ENCODE measurements at places on chromosomes 4 and X.

- DNase-seq = no peak
Observed at GRCh38 chr4:94341481-94342370, 910 bp downstream of the HPGDS start.

DNA sequence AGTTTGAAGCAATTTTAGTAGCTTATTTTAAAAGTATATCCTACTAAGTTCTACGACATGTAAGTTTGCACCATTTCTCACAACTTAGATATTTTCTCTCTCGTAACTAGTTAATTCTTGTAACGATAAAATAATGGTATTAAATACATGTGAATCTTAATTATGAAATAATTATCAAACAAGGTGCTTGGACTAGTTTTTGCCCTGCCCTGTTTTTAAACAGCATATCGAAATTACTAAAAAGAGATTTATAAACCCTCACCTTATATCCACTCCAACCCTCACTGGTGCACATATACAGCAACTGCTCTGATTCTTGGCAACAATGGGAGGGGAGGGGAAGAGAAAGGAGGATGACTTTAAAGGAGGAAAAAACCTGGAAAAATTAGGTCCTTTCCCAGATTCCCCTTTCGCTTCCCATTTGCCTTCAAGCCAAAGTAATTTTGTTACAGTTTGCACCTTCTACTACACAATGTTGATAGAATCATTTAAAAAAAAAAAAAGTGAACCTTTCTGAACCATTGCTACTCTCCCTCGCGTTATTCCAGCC lies 820 bp upstream of the MAB21L2 start:
- DNase-seq = no peak

DNA sequence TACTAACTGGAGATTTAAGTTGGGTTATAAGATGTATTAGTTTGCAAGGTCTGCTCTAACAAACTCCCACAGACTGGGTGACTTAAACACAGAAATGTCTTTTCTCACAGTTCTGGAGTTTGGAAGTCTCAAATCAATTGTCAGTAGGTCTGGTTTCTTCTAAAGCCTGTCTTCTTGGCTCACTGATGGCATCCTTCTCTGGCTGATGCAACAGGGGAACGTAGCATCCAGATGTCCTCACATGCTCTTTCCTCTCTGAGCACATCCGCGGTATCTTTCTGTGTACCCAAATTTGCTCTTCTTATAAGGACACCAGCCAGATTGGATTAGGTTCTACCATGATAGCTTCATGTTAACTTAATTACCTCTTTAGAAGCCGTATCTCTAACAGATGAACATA lies 63.2 kb upstream of the BMP3 start:
- no peak for DNase-seq

DNA sequence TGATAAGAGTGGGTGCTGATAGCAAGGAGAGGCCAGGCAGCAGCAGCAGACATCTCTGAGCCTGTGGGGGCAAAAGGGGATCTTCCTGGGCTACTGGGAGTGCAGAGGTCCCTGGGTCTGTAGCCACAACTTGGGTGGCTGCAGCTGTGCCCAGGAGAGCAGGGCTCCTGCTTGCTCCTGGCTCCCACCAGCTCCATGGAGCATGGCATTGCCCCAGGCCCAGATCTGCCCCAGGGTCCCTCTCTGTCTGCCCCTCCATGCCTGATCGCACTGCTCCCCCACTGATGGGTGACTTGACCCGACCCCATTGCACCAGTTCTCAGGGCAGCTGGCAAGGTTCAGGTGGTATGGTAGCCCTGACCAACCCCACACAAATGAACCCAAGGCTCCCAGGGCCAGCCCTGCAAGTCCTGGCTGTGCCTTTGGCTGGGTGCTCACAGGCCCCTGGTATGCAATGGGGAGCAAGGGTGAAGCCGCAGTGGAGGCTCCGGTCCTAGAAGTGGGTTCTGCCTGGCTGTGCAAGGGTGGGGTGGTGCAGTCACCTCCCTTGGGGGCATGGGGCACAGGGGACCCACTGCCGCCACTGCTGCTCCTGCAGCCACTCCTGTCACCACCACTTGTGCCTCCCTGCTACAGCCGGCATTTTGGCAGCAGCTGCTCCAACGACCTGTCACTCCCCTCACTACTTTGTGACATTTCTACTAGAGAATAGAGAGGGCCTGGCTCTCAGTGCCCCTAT lies 184.9 kb downstream of the NPFFR2 start:
- no peak for DNase-seq

GRCh38 chr4:11079171-11079570 lies 349.5 kb downstream of the HS3ST1 start:
- DNase-seq = no peak

DNA sequence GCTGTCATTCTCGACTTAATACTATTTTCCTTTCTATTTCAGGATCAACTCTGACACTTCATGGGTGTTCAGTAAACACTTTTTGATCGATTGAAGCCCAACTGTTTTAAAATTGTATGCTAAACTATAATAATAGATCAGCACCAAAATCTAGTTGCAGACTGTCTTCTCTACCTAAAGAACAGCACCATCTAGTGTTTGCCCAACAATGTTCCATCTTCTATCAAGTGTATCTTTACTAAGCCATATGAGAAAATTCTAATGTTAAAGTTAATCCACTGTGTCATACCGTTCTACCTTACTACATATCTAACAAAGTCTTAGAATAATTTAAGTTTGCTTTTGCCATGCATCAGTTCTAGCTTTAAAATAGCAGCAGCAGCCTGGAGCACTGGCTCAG lies 113.0 kb upstream of the PRDX4 start:
- DNase-seq = no peak

- no peak for DNase-seq
Observed at GRCh38 chrX:48505481-48505880, 3.3 kb upstream of the PORCN start.

- no peak for DNase-seq
Observed at GRCh38 chr4:288891-289290, 16.4 kb downstream of the ZNF732 start.

DNA sequence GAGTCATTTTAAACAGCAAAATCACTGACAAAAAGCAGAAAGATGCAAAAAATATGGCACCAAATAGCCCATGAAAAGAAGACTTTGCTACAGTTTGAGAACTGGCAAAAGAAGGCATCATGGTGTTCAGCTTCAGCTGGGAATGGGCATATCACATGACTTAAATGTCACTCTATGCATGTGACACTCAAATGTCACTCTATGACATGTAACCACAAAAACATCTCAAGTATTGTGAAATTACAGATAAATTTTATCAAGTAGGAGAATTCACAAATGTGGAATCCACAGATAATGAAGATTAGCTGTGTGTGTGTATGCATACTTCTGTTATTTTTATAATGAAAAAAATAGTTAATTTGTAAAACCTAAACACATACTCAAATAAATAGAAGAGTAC lies 81.9 kb downstream of the ATP10D start:
- DNase-seq = no peak

- DNase-seq = no peak
Observed at GRCh38 chrX:6383917-6384316, 151.0 kb downstream of the VCX3A start.

GRCh38 chrX:79366556-79366872 lies 620 bp downstream of the ITM2A start:
- DNase-seq = no peak

GRCh38 chr4:95215991-95216605 lies 332.7 kb downstream of the UNC5C start:
- DNase-seq = no peak

DNA sequence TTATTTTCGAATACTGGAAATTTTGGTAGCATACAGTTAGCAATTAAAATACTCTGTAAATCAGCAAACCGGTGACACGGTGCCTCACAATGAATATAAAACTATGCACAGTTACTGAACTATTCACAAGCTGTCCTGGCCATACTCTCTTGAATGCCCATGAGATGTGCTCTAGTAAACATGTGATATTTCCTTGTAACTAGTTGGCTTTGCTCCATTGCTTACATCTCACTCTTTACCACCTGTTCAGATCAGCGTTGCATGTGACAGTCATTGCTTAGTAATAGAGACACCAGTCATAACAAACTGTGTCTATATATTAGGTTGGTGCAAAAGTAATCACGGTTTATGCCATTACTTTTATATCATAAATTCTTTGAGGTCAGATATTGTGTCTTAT lies 897.9 kb upstream of the FTHL17 start:
- DNase-seq = no peak

- DNase-seq = no peak
Observed at GRCh38 chr4:75142382-75142781, 209.5 kb downstream of the PARM1 start.

DNA sequence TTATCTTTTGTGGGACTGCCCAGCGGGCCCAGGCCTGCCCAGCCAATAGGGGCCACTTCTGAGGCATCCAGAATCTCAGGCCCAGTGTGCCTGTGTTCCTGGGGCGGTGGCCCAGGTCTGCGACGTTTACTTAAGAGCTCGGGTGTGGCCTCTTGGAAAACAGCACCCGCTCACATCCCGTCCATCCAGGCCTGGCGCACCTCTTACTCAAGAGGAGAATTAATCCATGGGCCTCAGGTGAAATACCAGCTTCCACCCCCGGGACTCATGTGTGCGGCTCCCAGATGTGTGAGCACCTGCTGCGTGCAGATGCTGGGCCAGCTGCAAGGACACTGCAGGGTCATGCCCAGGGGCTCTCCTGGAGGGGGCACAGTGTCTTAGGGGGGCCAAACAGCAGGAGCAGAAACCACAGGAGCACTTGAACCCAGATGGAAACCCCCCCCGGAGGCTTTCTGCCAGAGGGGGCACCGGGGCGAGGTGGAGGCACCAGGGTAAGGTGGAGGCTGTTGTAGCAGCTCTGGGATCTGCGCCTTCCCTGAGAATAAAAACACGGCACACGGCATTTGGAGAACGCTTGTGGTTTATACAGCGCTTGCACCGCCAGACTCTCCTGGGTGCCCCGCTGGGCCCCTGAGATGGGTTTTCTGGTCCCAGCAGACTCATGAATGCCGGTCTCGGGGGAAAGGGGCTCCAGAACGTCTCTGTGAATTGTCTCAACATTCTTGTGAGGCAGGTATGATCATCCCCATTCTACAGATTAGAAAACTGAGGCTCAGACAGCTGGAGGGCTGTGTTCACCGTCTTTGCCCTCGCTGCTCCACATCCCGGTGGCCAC lies 2.8 kb downstream of the PSAPL1 start:
- no peak for DNase-seq

- no peak for DNase-seq
Observed at GRCh38 chrX:118989886-118990285, 15.5 kb downstream of the LONRF3 start.

DNA sequence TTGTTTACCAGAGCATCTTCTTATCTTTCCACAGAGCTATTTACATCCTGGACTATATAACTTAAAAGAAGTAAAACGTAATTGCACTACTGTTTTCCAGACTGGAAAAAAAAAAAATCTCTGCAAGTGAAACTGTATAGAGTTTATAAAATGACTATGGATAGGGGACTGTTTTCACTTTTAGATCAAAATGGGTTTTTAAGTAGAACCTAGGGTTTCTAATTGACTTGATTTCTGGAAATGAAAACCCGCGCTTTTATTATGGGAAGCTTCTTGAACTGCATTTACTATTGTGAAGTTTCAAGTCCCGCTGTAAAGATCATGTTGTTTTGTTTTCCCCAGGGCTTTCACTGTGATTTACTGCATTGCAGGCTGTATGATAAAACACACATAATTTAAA lies 162.7 kb downstream of the STIM2 start:
- DNase-seq = no peak

- peak; percentile 3 for DNase-seq
Observed at GRCh38 chrX:38627683-38628082, 66.3 kb downstream of the TSPAN7 start.

GRCh38 chr4:90990284-90990683 lies 863.1 kb downstream of the CCSER1 start:
- DNase-seq = no peak

DNA sequence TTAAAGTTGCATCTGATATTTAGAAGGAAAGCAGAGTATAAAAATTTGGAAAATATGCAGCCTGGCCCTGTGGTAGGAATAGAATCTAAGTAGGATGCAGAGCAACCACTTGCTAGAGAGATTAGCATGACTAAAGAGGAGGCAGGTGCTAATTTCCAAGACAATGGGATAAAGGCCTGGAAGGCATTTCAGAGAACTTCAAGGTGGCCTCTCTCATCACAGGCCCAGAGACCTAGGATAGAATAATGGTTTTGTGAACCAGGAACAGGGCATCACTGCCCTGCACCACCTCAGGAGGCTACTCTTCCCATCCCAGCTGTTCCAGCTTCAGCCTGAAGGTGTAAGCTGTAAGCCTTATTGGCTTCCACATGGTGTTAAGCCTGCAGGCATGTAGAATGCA lies 621.7 kb upstream of the HS3ST1 start:
- DNase-seq = no peak

GRCh38 chrX:119015407-119016237 lies 41.2 kb downstream of the LONRF3 start:
- DNase-seq = peak; percentile 60

DNA sequence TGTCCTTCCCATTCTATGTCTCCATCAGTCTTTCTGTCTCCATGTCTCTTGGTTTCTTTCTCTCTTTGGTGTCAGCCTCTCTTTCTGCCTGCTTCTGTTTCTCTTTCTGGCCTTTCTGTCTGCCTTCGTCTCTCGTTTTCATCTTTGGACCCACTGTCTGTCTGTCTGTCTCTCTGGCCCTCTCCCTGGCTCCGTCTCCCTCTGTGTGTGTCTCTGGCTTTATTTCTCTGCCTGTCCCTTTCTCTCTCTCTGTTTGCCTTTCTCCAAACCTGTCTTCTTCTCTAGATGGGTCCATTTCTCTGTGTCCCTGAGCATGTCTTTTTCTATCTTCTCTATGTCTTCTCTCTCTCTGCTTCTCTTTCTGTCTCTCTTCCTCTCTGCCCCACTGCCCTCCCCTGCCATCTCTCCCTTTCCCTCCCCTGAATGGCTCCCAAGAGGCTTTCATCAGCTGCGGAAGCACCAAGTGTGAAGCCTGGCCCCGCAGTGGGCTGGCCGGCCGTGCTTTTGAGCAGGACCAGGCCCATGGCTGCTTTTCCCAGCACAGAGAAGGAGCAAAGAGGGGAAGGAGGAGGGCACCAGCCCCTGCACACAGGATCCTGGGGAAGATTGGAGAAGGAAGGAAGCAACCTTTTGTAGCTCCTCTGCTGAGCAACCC lies 57.4 kb downstream of the PJA1 start:
- no peak for DNase-seq

Data from activated CD4-positive, alpha-beta T cell treated with anti-CD3 and anti-CD28 coated beads, Interleukin-2, amount 50 U/mL, for 48 hours (primary cell).